ENCODE measurements at places on chromosomes 5 and 9. TPM values are rescaled to one million over a fixed set of nuclear protein-coding genes. Genes with fewer than 3 reads are reported as not detected.

The KCNIP1 gene
- 9.9 TPM for polyA plus RNA-seq

The NR5A1 gene
- 0.08 TPM for polyA plus RNA-seq

- peak; percentile 61 for DNase-seq
Measured at GRCh38 chr5:156396063-156396829, 69.3 kb downstream of the SGCD start.

The SPATA31A1 gene
- not detected for polyA plus RNA-seq

- DNase-seq, result no peak
Measured at GRCh38 chr5:61277190-61277589, 54.9 kb upstream of the ZSWIM6 start.

DNA sequence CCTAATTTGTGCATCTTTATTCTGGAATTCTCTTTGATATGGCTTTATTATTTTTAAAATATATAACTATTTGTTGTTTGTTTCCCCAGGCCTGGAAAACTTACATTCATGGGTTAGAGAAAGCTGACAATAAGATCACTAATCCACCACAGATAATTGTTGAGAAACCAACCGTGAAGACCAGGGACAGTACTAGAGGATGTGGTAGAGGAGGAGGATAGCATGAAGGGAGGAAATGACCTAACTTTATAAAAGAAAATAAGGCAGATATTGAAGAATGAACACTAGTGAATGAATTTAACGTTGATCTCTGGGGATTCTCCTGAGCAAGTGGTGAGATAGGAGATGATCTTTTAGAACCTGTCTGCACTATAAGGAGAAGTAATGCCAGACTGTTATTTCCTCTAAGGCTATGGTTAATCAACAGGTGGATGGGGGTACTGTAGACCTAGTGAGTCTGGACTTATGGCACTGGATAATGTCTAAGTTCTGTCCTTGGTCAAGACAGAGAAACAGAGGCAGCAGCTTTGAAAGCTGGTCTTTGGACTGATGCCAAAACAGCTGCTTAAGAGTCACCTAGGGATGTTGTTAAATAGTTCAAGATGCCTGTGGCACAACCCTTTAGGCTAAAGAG lies 52.4 kb downstream of the NREP start:
- DNase-seq, result no peak

DNA sequence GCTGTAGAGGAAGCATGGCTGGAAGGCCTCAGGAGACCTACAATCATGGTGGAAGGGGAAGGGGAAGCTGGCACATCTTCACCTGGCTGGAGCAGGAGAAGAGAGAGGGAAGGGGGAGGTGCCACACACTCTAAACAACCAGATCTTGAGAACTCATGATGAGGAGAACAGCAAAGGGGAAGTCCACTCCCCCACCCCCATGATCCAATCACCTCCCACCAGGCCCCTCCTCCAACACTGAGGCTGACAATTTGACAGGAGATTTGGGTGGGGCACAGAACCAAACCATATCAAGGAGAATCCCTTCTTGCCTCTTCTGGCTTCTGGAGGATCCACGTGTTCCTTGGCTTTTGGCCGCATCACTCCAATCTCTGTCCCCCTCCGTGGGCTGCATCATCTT lies 13.1 kb upstream of the CMBL start:
- DNase-seq, result no peak

GRCh38 chr9:76756941-76757673 lies 7.1 kb upstream of the PCA3 start:
- no peak for DNase-seq
